ENCODE measurements at places on chromosomes 6 and 20.

GRCh38 chr20:13863244-13863643, 78.4 kb downstream of the NDUFAF5 start:
- no peaks in the 10 kb centered on the region for H3K27me3 ChIP-seq
- no peaks in the 10 kb centered on the region for H3K36me3 ChIP-seq

DNA sequence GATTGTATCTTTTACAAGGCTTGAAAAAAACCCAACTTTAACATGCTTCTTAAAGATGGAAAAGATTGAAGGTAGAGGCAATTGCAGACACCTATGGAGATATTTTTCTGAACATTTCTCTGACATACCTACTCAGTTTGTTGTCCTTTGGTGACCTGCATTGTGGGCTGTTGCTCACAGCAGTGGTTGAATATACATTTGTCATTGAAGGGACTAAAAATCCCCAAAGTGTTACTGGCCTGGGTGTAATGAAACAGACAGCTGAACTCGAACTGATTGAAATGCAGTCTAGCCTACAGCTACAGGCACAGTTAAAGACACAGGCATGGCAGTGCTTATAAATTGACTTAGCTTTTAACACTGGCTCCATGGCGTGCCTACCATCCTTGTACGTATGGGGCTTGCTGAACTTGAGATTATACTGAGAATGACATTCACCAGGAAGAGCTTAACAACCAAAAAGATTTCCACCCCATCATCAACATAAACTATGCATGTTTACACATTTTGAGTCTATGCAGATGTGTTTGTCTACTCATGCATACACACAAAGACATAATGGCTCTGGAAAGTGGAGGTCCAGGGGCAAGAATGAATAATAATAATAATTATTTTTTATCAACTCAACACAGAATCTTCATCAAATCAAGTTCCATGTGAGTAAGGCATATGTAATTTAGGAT, 83.2 kb upstream of the NOX3 start:
- no peaks in the 10 kb centered on the region for H3K4me1 ChIP-seq
- no peak overlapping the region for H3K27ac ChIP-seq
- no peaks in the 10 kb centered on the region for H3K36me3 ChIP-seq
- DNase-seq: no peak
- no peaks in the 10 kb centered on the region for H3K27me3 ChIP-seq
- no peak overlapping the region for H3K4me3 ChIP-seq

- H3K27ac ChIP-seq: no peak overlapping the region
- H3K27me3 ChIP-seq: no peaks in the 10 kb centered on the region
- H3K36me3 ChIP-seq: no peaks in the 10 kb centered on the region
- no peaks in the 10 kb centered on the region for H3K4me1 ChIP-seq
Measured at GRCh38 chr20:56324806-56325205, 34.0 kb upstream of the FAM210B start.

DNA sequence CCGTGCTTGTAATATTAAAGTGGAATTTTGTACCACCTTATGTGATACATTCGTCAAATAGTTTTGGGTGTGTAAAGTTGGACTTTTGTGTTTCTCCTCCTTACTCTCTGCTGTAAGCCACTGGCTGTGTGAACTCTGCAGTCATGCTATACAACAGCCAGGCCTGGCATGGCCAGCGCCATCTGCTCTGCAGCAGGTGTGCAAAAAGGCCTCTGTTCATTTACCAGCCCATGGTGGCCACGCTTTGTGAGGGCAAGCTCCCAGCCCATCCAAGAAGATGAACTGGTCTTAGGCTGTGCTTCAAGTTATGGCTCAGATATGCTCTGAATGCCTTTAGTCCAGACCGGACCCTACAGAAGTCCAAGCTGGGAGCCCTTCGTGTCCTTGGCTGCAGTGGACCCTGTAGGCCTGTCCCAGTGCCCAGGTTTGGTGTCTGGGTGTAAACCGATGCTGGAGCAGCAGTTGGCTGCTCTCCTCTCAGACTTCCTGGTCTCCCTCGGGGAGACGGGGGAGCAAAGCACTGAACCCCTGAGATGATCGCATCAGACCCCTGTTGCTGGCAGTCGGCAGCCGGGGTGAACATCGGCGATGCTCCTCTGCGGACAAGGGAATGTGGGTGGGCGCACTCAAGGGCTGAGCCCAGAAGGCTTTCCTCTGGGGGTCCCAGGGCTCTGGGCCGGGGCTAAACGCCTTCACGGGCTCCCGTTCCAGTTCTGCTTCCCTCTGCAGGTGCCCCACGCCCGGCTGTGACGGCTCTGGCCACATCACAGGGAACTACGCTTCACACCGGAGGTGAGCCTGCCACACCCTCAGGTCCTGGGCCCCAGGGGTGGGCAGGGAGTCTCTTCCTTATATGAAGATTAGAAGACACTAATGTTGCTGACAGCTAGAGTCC, 28.6 kb upstream of the PCMTD2 start:
- no peak overlapping the region for H3K27ac ChIP-seq
- no peaks in the 10 kb centered on the region for H3K36me3 ChIP-seq
- H3K4me3 ChIP-seq: no peak overlapping the region
- H3K4me1 ChIP-seq: no peaks in the 10 kb centered on the region
- peaks cover 46% of the 10 kb centered on the region for H3K27me3 ChIP-seq
- DNase-seq: no peak

GRCh38 chr6:139981768-139982181, 607.3 kb upstream of the CITED2 start:
- DNase-seq: no peak
- H3K36me3 ChIP-seq: no peaks in the 10 kb centered on the region
- no peaks in the 10 kb centered on the region for H3K27me3 ChIP-seq
- no peak overlapping the region for H3K4me3 ChIP-seq

GRCh38 chr6:37243131-37243815, 14.3 kb upstream of the TBC1D22B start:
- peak overlapping the region; percentile 82 for H3K27ac ChIP-seq
- H3K36me3 ChIP-seq: no peaks in the 10 kb centered on the region
- H3K4me1 ChIP-seq: peaks cover 47% of the 10 kb centered on the region
- H3K27me3 ChIP-seq: no peaks in the 10 kb centered on the region

- no peaks in the 10 kb centered on the region for H3K27me3 ChIP-seq
- no peak overlapping the region for H3K27ac ChIP-seq
- H3K4me1 ChIP-seq: peaks cover 4% of the 10 kb centered on the region
- no peak for DNase-seq
- no peak overlapping the region for H3K4me3 ChIP-seq
- H3K36me3 ChIP-seq: peaks cover 4% of the 10 kb centered on the region
Measured at GRCh38 chr6:36459501-36459900, 16.7 kb downstream of the KCTD20 start.

GRCh38 chr20:21571841-21572690, 58.2 kb upstream of the NKX2-2 start:
- no peak overlapping the region for H3K27ac ChIP-seq
- H3K27me3 ChIP-seq: no peaks in the 10 kb centered on the region
- no peaks in the 10 kb centered on the region for H3K4me1 ChIP-seq

DNA sequence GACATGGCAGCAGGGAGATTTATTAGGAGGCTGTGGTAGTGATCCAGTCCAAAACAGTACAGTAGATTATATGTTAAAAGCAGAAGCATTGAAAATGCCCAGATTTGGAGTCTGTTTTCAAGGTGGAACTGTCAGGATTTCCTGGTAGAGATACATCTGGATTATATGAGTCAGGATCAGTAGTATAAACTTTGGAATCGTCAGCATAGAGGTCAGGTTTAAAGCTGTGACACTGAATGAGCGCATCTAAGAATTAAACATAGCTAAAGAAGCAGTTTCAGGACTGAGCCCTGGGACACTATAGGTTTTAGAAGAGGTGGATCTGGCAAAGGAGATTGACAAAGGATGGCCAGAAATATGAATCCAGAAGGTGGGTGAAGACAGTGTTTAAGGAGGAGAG, 60.4 kb downstream of the RNF144B start:
- no peak overlapping the region for H3K4me3 ChIP-seq
- H3K36me3 ChIP-seq: no peaks in the 10 kb centered on the region
- H3K4me1 ChIP-seq: peaks cover 22% of the 10 kb centered on the region
- H3K27ac ChIP-seq: no peak overlapping the region

- no peak for DNase-seq
- H3K27ac ChIP-seq: no peak overlapping the region
- no peaks in the 10 kb centered on the region for H3K27me3 ChIP-seq
- no peaks in the 10 kb centered on the region for H3K36me3 ChIP-seq
Measured at GRCh38 chr20:50343490-50344179, 153.0 kb downstream of the CEBPB start.

DNA sequence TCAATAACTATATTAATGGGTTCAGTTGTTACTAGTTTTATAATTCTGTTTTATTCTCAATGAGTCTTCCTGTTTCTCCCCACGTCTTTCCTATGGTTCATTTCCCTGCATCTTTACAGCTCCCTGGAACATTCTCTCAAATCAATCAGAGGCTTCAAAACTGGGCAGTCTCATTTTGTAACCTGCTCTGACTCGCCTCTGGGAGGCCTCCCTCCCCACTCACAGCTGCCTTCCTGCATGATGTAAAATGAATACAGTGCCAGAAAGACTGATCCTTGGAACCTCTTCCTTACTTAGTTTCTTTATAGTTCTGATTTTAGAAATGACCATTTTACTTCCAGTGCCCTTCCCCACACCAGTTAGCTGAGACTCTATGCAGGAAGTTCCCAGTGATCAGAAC, 103.9 kb downstream of the ESR1 start:
- DNase-seq: no peak
- no peaks in the 10 kb centered on the region for H3K27me3 ChIP-seq
- no peak overlapping the region for H3K4me3 ChIP-seq

- DNase-seq: no peak
- H3K27ac ChIP-seq: no peak overlapping the region
Measured at GRCh38 chr6:145699462-145699861, 35.9 kb downstream of the EPM2A start.

DNA sequence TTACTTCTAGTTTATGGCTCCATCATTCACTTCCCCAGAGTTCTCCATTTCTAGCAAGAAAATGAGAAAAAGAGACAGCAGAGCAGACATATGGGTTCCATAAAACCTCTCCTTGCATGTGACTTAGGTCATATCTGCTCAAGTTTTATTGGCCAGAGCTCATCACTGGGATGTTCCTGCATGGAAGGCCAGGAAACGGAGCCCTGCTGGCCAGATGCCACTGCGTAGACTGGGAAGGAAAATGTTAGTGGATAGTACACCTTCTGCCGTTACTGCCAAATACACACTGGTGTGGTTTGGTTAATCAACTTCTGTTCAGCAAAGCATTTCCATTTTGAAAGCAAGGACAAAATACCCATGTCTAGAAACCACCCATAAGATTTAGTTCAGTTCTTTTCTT, 220.6 kb upstream of the TSHZ2 start:
- H3K27me3 ChIP-seq: no peaks in the 10 kb centered on the region
- DNase-seq: no peak
- H3K27ac ChIP-seq: no peak overlapping the region
- H3K36me3 ChIP-seq: no peaks in the 10 kb centered on the region
- H3K4me3 ChIP-seq: no peak overlapping the region

DNA sequence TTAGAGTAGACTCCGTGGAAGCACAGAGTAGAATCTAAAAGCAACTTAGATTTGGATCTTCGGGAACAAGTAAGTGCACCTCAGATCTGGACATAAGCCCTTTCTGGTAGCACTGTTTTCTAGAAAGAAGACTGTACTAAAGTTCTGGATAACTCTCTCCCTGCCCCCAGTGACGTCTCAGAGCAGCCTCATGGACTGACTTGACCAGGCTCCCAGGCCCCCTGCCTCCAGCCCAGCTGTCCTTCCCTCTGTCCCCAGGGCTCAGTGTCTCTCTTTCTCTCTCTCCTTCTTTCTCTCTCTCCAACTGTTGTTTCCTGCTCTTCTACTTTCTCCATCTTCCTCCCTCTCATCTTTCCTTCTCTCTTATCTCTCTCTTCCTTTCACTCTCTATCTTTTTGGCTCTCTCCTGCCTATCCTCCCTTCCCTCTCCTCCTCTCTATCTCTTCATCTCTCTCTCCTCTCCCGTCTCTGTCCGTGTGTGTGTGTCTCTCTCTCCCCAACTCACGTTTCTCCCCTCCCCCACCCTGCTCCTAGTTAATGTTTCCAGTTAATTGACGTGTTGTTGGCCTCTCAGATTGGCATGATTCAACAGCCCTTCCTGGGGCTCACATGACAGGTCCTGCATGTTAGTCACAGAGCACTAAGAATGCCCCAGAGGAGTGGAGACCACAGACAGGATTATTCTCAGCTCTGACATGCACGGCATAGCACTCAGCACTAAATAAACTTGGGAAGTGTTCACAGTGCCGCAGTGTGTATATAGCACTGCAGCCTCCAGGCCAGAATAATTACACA, 180.4 kb upstream of the FOXQ1 start:
- no peaks in the 10 kb centered on the region for H3K4me1 ChIP-seq
- H3K4me3 ChIP-seq: no peak overlapping the region
- no peak overlapping the region for H3K27ac ChIP-seq
- no peaks in the 10 kb centered on the region for H3K27me3 ChIP-seq
- DNase-seq: no peak

DNA sequence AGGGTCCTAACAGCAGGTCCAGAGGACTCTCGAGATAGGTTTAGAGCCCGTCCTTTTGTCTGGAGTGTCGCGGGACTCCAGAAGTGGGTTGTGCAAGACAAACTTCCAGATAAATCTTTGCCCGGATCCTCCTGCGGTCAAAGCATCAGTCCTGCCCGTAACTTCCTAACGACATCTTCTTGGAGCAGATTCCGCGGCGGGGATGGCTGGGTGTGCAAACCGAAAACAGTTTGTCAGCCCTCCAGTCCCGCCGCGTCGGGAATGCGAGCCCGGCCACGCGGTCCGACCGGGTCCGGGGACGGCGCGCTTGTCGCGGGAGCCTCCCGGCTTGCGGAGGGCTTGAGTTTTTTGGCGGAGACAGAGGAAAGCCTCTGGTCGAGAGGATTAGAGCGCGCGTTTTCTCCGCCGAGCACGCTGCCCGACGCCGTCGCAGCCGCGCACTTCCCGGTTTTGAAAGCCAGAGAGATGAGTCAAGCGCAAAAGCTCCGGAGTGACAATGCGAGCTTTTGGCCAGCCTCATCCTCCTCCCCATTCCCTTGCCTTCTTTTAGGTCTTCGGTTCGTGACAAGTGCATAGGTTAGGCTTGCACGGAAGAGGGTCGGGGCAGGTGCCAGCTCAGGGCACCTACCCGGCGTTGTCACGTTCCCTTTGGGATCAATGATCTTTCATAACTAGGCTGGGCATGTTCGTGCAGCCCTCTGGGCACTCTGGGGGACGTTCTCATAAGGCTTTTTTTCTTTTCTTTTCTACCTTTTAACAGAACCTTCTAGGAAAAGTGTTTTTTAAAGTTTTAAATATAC, 91.3 kb upstream of the PRDM1 start:
- DNase-seq: no peak
- H3K4me3 ChIP-seq: peak overlapping the region; percentile 56
- peak overlapping the region; percentile 40 for H3K27ac ChIP-seq
- H3K36me3 ChIP-seq: no peaks in the 10 kb centered on the region
- H3K4me1 ChIP-seq: peaks cover 33% of the 10 kb centered on the region

- H3K27me3 ChIP-seq: no peaks in the 10 kb centered on the region
- H3K27ac ChIP-seq: no peak overlapping the region
- no peaks in the 10 kb centered on the region for H3K36me3 ChIP-seq
- H3K4me1 ChIP-seq: peaks cover 3% of the 10 kb centered on the region
Measured at GRCh38 chr6:119218548-119218947, 131.0 kb downstream of the MAN1A1 start.

- H3K36me3 ChIP-seq: no peaks in the 10 kb centered on the region
- H3K27ac ChIP-seq: no peak overlapping the region
- H3K27me3 ChIP-seq: no peaks in the 10 kb centered on the region
- H3K4me3 ChIP-seq: no peak overlapping the region
Measured at GRCh38 chr6:159301810-159302593, 132.8 kb downstream of the FNDC1 start.

DNA sequence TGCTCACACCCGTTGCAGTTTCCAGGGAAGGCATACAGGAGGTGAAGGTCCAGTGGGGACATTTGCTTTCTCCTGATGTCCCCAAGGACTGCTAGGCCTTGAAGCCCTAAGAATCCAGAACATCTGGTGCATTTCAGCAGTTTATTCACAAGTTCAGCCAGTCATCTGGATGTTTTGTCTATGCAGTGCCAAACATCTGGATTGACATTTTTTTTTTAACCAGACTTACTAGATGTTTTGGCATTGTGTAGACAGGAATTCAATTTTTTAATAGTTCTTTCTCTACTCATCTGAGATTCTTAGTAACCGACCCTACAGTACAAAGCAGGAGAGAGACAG, 256.2 kb downstream of the CLIC5 start:
- H3K4me1 ChIP-seq: no peaks in the 10 kb centered on the region
